HFFc6 (cell line): ENCODE measurements at places on chromosomes 13 and 19. TPM values are rescaled to one million over a fixed set of nuclear protein-coding genes. Genes with fewer than 3 reads are reported as not detected.

The SOX1 gene
- total RNA-seq: not detected in 3 replicates

GRCh38 chr13:94590744-94591143, 5.2 kb downstream of the TGDS start:
- peaks cover 21% of the 10 kb centered on the region; the same call in 1 of the 2 replicates for H3K36me3 ChIP-seq
- H3K4me3 ChIP-seq: no peak overlapping the region
- H3K27me3 ChIP-seq: no peaks in the 10 kb centered on the region; the same call in 1 of the 2 replicates
- no peak overlapping the region for H3K27ac ChIP-seq
- H3K4me1 ChIP-seq: peaks cover 16% of the 10 kb centered on the region

DNA sequence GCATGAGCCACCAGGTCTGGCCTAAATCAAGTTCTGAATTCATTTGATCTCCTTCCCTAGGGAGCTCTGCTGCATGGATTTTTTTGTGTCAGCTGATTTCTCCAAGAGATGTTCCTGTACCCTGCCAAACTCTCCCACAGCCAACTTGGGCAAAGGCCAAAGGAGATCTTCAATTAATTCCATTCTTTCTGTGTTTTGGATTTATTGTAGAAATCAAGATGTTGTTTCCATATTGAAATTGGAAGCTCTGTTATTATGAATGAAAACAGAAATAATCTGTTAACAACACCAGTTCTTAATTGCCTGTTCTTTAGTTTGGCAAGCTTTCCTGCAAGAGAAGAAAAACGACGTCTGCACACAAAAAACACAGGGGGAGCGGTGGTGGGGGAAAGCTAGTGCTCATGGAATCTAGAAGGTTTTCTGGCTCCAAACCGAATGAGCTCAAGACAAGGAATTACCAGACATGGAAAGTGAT, 86.5 kb upstream of the ABCC4 start:
- no peaks in the 10 kb centered on the region for H3K36me3 ChIP-seq
- no peak overlapping the region for H3K27ac ChIP-seq
- no peak for DNase-seq
- peaks cover 14% of the 10 kb centered on the region for H3K4me1 ChIP-seq

- no peak overlapping the region for H3K27ac ChIP-seq
- peaks cover 10% of the 10 kb centered on the region for H3K27me3 ChIP-seq
- H3K4me3 ChIP-seq: no peak overlapping the region
- no peak for DNase-seq
- peaks cover 10% of the 10 kb centered on the region for H3K4me1 ChIP-seq
Observed at GRCh38 chr13:110794209-110794608, 80.7 kb downstream of the ING1 start.

The DPF1 gene
- 3.7 to 5.7 TPM (median 5.0 TPM) in 3 replicates for total RNA-seq

- H3K4me1 ChIP-seq: peaks cover 37% of the 10 kb centered on the region
- H3K27me3 ChIP-seq: peaks cover 4% of the 10 kb centered on the region
- peaks cover 3% of the 10 kb centered on the region; the same call in 1 of the 2 replicates for H3K36me3 ChIP-seq
- no peak overlapping the region for H3K27ac ChIP-seq
Observed at GRCh38 chr13:21606796-21607195, 2.8 kb upstream of the MICU2 start.

GRCh38 chr19:51564791-51565190, 6.3 kb upstream of the ZNF175 start:
- no peak for DNase-seq
- peaks cover 8% of the 10 kb centered on the region for H3K27me3 ChIP-seq
- H3K4me3 ChIP-seq: no peak overlapping the region

GRCh38 chr13:48043789-48044503, 6.4 kb downstream of the NUDT15 start:
- peaks cover 10% of the 10 kb centered on the region for H3K36me3 ChIP-seq
- H3K4me3 ChIP-seq: peak overlapping the region; percentile 50
- H3K27me3 ChIP-seq: no peaks in the 10 kb centered on the region
- DNase-seq: peak; percentile 61
